ENCODE measurements at places on chromosomes 3 and 15. TPM values are rescaled to one million over a fixed set of nuclear protein-coding genes. Genes with fewer than 3 reads are reported as not detected.

DNA sequence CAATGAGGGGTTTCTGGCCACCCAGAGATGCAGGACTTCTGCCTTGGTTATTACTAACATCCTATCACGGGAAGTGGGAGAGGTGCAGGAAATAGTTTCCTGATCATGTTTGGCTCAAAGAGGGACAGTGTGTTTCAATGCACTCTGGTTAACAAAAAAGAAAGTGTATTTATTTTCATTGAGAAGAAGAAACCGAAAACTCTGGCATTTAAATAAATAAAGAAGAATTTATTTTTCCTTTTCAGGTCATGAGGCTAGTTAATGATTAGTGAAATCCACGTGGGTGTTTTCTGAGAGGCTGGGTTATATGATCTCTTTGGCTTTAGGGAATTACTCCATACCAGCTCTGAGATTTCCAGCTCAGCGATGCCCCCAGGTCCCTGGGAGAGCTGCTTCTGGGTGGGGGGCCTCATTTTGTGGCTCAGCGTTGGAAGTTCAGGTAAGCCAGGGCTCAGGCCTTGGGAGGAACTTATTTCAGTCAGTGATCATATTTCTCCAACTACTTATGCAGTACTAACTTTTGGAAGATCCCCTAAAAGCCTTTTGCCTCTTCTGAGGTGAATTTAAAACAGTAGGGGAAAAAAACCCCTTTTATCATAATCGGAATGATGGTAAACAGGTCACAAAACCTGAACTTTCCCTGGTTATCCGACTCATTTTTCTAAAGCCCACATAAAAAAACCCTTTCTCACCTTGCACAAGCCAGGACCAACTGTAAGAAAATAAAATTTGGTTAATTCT, at the start of gene PLA1A:
PLA1A (plus strand) TSS at position 338 of the 741 bp plus-strand sequence; CDS start at position 367, 29 bp downstream.
- DNase-seq: no peak

DNA sequence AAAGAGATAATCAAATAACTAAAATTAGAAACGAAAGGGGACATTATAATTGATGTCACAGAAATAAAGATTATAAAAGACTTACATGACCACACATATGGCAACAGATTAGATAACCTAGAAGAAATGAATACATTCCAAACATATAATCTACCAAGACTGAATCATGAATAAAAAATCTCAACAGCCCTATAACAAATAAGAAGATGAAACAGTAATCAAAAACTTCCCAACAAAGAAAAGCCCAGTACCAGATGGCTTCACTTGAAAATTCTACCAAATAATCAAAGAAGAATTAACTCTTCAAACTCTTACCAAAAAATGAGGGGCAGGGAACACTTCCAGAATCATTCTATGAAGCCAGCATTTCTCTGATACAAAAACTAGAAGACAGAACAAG, 11.8 kb downstream of the TOP2B start:
- no peak for DNase-seq

- DNase-seq: peak; percentile 82
Observed at GRCh38 chr15:57537072-57537471, 54.6 kb upstream of the MYZAP start.

DNA sequence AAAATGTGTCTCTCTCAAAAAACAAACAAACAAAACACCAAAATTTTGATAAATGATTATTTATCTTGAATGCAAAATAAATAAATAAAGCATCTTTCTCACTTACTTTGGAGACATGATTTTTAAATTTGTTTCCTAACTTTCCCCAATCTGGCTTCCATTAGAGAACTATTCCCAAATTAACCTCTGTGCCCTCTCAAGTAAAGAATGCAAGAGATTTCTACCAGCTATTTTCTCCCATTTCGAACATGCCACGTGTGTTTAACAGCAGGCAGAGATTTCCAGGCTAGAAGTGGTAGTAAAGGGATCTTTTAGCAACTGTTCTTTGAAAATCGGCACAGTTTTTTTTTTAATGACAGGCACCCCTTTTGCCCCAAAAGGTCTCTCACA, 269.1 kb downstream of the SHQ1 start:
- no peak for DNase-seq

DNA sequence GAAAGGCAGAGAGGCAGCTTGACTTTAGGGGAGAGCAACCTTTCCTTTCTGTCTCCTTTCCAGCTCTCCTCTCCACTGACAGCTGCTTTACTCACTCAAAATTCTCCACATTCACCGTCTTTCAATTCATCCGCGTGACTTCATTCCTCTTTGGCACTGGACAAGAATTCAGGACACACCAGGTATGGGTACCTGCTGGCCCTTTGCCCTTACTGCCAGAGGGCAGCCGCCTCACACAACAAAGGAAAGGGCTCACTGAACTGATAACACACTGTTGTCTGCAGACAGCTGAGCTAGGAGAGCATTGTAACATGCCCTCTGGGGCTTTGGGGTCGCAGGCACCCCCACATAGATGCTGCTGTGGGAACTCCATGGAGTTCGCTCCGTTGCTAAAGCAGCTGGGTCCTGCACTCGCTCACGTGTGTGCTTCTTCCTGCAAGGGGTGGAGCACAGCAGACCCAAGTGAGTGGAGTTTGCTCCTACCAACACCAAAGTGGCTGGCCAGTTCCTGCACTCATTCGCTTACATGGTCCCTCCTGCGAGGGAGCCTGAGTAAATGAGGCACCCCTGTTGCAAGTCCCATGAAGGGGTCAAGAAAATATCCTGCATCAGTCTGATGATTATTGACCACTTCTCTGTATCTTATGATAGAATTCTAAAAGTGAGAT, 79.0 kb upstream of the SGO1 start:
- no peak for DNase-seq

The CNBP gene
- total RNA-seq: 258 TPM
